GM23248 (cell line): ENCODE measurements at places on chromosomes 4 and X.

GRCh38 chr4:99043346-99043745 lies 45.2 kb downstream of the ADH5 start:
- DNase-seq = no peak

DNA sequence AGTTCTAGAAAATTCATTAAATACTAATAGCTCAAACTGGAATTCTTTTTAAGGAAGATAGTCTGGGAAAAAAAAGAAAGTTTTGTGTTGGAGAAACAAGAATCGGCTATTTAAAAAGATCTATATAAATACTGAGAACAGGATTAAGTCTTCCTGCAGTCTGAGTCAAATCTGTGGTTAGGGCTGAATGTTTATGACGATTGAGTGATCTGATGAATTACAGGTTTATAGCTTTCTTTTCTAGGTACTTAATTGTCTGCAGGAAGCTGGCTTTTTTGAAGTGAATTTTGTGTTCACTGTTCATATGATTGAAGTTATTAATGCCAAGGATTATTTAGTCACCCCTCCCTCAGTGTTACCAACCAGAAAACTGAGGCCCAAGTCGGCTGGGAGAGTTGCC lies 42.2 kb downstream of the TLL1 start:
- no peak for DNase-seq

DNA sequence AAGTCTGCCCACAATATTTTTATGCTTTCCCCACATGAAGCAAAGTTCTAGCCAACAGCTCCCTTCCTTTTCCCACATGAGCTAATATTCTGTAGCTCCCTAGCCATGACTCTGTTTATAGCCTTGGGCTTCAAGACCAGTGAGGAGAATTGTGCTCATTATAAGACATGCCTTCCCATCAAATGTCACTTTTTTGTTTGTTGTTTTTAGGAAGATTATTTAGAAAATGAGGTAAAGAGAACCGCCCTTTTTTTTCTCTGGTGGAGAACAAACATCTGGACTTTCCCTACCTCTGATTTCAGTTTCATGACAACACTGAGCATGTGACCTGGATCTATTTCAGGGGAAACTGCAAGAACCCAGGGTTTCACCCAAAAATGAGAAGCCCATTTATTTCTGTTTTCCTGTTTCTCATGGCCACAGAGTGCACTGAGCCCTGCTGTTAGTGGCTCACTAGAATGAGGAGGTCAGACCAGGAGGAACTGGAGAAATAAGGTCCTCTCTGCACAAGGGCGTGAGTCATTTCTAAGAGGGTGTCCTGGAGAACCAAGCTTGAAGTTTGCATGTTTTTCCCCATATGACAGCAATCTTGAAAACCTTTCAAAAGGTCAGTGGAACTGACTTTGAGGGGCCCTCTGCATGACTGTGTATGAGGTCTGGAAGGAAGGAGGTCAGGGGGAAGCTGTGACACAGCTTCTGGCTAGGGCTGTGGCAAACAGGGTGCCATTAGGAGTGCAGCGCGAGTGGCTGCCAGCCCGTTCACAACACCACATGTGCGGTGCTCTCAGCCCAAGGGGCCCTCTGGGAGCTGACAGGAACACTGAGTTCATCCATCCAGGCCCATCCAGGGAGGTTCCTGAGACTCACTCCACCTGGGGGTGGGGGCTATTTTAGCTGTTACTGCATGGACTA lies 55.2 kb downstream of the CHST7 start:
- DNase-seq = peak; percentile 76

GRCh38 chr4:135239964-135240363 lies 1038.4 kb upstream of the PABPC4L start:
- no peak for DNase-seq
